ENCODE measurements at places on chromosomes 4 and X. TPM values are rescaled to one million over a fixed set of nuclear protein-coding genes. Genes with fewer than 3 reads are reported as not detected.

GRCh38 chr4:64130907-64131306, 278.3 kb downstream of the TECRL start:
- DNase-seq, result peak; percentile 27

DNA sequence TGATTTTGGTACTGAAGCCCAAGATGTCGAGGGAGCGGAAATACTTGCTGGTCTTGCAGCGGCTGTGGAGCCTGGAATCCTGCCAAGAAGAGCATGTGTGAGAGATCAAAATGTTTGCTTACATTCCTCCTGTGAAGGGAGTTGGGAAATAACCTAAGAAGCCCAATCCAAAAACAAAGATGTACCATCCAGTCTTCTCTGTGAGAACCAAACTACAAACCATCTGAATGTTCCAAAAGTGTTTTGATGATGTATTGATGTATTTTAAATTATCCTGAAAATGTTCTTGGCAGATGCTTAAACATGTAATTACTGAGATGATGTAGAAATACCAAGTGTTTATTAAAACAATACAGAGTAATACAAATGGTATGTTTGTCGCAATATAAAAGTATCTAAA, 10.1 kb upstream of the ADH1A start:
- DNase-seq, result no peak

CFAP299 gene
- total RNA-seq, result not detected

STK32B gene
- 2.6 TPM for total RNA-seq

DNA sequence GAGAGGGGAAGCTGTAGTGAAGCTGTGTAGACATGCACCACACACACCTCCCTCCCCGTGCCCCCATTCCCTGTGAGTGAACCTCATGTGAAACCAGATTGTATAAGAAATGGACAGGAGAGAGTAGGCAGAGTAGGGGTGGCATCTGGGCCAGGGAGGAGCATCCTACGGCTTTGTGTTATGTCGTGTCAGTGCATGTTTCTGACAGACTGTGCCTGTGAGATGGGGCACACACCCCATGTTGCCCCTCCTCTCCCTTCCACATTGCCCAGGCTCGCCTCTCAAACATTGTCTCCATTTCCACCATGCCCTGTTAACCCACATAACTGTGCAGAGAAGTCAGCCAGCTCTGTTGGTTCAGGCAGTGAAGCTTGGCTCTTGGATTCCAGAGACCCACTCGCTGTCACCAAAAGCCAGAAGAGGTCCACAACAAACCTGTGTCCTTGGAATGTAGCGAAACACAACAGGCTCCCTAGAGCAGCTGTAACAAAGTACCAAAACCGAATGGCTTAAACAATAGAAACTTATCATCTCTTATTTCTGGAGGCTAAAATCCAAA, 56.1 kb downstream of the SLC9A6 start:
- no peak for DNase-seq

DNA sequence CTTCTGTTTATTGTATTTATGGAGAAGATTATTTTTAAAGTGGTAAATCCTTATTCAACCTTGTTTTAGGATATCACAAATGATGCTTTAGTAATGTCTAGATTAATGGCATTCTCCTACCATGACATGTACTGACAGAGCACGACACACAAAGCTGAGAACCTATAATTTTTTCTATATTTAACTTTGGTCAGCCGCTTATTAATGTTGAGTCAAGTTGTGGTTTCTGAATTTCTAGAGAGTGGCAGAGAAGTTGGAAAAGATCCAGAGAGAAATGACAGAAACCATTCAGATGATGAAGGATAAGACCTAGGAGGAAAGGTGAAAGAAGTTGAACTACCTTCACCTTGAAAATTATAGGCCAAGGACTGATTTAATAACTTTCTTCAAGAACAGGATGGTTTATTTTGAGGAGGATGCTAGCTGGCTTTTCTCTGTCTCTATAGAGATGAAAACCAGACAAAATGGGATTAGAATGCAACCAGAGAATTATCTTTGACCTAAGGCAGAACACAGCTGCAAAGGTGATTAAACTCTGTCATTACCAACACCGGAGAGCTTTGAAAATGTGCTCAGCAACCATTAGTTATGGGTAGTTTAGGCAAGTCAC, 62.6 kb upstream of the TSPAN5 start:
- DNase-seq, result no peak

DNA sequence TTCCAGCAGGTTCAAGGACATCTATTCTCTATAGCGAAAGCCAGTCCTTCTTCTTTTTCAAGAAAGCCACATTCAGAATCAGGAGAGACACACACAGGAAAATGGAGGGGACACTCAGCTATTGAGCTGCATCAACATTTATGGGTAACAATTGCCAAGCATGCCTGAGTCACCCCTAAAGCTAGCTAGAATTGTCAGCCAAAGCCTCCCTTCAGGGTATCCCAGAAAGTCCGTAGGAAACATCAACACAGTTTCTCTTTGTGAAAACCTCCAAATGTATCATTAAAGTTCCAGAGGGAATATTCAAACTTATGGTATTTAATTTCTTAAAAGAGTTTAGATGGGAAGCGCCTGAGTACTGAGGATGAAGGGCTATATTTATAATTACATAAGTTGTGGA, 331.1 kb upstream of the SLC7A11 start:
- no peak for DNase-seq

DNA sequence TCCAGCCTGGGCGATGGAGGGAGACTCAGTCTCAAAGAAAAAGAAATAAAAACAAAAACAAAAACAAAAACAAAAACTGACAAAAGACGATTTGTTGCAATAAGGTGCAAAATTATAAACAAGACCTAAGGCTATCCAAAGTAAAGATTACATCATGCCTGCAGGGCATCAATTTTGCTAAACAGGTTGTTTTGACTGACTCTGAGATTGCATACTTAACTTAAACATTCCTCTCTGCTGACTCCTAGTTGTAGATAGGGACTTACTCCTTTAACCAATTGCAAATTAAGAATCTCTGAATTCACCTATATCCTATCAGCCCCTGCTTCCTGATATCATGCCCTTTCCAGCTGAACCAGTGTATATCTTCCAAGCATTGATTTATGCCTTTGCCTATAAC, 2687.3 kb downstream of the PCDH7 start:
- no peak for DNase-seq

- peak; percentile 4 for DNase-seq
Observed at GRCh38 chrX:131907488-131908314, 115.4 kb upstream of the STK26 start.

GRCh38 chrX:128309311-128309710, 257.1 kb upstream of the ACTRT1 start:
- DNase-seq, result no peak

ABLIM2 gene
- total RNA-seq, result 0.24 TPM

- DNase-seq, result no peak
Observed at GRCh38 chr4:165842684-165843083, 30.4 kb upstream of the TLL1 start.

DNA sequence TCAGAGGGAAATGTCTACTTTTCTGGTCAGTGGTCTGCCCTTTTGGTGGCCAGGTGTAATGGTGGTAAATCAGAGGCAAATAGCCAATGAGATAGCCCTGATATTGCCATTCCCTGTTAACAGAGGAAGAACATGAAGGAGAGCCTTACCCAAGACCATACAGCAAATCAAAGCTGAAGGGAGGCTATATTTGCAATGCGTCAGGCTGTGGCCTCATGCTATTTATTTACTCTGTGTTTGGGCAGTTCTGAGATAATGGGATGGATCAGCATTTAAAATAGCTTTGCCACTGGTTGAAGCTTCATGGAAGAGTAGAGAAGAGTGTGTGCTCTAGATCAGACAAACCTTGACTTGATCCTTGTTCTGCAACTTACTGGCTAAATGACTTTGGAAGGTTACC, 73.3 kb upstream of the MAML3 start:
- no peak for DNase-seq

UGT2B15 gene
- total RNA-seq, result not detected

DNA sequence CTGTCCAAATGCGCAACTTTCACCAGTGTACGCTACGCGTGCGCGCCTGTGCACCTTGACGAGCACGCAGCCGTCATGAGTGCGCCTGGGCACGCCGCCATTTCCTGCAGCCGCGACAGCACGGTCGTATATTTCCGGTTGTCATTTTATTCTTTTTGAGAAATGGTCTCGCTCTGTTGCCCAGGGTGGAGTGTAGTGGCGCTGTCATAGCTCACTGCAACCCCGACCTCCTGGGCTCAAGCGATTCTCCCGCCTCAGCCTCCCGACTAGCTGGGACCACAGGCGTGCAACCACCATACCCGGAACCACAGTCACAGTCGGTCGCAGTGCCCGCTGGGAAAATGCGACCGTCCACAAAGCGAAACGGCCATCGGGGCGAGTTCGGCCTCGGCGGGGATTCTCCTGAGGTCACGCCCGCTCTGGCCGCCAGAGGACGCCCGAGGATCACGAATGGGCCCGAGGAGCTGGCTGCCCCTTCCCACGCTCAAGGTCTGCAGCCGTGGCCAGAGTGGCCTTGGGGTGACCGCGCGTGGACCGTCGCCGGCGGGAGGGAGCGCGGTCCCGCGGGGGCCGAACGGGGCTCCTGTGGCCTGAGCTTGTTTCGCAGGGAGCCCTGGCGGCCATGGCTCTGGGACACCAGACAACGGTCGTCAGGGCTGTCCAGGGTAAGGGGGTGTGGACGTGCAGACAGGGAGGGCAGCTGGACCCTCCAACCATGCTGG, 23.7 kb upstream of the PNMA3 start:
- DNase-seq, result peak; percentile 69

- no peak for DNase-seq
Observed at GRCh38 chr4:11512871-11513270, 84.2 kb upstream of the HS3ST1 start.

DNA sequence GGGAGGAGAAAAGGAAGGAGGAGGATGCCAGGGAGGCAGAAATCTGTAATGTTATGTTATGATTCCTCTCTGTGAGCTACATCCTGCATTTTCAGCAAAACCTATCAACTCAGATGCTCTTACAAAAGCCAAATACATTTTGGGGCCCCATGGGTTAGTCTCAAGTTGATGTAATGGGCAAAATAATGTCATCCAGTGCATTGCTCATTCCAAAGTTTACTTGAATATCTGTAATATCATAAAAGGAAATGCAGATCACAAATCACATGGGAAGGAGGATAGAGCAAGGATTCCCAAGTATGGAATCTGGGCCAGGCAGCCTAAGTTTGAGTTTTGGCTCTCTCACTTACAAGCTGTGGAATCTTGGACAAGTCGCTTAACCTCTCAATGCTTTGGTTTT, 74.9 kb upstream of the SOD3 start:
- no peak for DNase-seq

GRCh38 chrX:120769576-120770341, 105.9 kb downstream of the CT47B1 start:
- DNase-seq, result peak; percentile 37

CCKAR gene
- total RNA-seq, result not detected

- DNase-seq, result no peak
Observed at GRCh38 chrX:17597836-17598439, 139.4 kb upstream of the SCML1 start.

DNA sequence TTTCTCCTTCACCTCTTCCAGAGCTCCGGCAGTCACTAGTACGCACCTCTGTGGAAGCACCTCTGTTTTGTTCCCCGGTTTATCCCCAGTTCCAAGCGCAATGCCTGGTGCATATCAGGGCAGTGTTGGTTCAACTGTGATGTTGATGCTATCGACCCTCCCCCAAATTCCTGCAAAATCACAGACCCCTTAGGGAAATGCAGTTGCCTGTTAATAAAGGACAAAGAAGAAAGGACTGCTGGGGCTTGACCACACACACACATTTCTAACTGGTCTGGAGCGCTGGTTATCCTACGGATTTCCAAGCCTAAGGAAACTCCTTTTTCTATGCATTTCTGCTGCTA, 530 bp upstream of the NMU start:
- DNase-seq, result peak; percentile 32

GRCh38 chr4:37757761-37758160, 68.7 kb upstream of the PGM2 start:
- no peak for DNase-seq

DNA sequence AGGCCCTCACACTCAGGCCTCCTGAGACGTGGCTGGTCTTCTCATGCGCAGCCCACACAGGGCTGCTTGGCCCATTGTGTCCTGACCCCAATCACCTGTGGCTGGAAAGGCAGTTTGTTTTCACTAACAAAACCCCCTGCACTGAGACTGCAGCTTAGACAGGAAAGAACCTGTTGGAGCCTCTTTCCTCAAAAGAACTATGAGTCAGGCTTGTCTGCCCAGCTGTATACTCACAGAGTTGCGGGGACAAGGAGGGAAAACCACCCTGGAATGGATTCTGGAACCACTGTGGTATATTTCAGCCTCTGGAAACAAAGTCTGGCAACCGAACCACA, 5.2 kb upstream of the TMEM156 start:
- peak; percentile 50 for DNase-seq

GRCh38 chrX:130829526-130830515, 73.2 kb downstream of the ENOX2 start:
- no peak for DNase-seq

- peak; percentile 54 for DNase-seq
Observed at GRCh38 chrX:16212436-16212835, 45.2 kb downstream of the MAGEB17 start.

DNA sequence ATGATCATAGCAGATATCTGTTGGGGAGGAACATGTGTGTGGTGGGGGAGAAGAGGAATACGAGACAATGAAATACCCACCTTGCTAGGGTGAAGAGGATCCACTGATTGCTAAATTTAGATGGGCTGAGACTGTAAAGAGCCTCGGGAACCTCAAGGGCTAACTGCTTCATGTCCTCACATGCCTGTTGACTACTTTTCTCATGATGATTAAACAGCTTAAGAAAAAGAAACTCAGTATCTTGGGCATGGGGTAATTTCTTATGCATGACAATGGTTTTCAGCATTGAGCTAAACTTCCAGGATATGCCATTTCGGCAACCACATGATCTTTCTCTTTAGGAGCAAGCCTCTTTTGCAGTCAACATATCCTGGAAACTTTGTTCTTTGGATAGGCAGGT, 3.9 kb upstream of the LNX1 start:
- no peak for DNase-seq

- no peak for DNase-seq
Observed at GRCh38 chr4:14317351-14317750, 684.9 kb upstream of the CPEB2 start.

Data from neural progenitor cell (in vitro differentiated cells).